SW 1271 (cell line): ENCODE measurements at places on chromosomes 1 and 21.

GRCh38 chr1:7222695-7223015 lies 437.4 kb downstream of the CAMTA1 start:
- DNase-seq, result no peak

DNA sequence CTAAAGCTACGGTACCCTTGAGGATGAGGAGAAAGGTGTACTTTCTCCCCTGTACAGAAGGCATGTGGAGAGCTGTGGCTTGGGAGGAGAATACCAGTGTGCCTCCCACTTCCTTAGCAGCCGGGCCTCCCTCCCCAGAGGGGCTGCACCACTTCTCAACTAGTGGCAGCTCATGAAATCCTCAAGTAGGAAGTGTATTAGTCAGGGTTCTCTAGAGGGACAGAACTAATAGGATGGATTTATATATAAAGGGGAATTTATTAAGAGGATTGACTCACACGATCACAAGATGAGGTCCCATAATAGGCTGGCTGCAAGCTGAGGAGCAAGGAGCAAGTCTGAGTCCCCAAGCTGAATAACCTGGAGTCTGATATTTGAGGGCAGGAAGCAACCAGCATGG lies 53.1 kb upstream of the PPP2R5A start:
- no peak for DNase-seq

- DNase-seq, result no peak
These were observed 18.4 kb upstream of the PLEKHG5 start for GRCh38 chr1:6509919-6510291.

GRCh38 chr1:22096036-22096435 lies 43.5 kb downstream of the CDC42 start:
- DNase-seq, result no peak

- DNase-seq, result no peak
These were observed 89.2 kb upstream of the DSCAM start for GRCh38 chr21:40936178-40936577.

DNA sequence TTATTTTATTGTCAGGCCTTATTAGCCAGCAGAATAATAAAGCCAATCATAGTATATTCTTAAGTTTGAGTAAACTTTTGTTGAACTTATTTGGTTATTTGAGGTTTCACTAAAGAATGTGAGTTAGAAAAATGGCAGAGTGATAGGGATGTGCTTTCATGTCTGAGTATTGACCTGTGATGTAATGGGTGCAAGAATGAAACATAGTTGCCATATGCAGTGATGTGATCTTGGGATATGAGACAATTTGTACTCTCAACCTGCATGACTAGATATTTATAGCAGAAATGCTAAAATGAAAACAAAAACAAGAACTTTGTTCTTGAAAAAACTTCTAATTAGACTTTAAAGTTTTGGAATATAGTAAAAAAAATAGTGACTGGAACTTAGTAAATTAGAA lies 97.9 kb downstream of the DISP1 start:
- DNase-seq, result no peak

DNA sequence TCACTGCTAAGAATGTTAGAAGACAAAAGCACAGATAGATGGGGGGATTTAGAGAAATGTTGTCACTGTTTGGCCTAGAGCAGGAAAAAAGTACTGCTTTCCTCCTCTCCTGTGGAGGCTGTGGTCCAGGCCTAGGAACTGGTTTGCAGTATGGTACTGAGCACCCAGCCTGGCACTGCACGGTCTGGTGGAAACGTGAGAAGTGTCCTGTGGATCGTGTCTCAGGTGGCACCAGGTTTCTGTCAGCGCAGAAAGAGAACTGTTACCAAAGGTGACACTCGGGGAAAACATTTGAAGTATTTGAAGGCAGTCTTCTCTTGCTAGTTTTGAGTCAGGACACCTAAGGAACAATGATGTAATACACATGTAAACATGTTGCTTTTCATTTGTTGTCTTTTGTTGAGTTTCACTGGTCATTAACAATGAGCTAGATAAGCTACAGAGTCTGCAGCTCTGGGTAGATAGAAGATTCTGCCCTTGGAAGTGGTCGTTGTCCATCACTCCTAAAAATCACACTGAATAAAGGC lies 63.0 kb downstream of the B3GALNT2 start:
- no peak for DNase-seq

GRCh38 chr1:5140136-5140535 lies 485.7 kb downstream of the AJAP1 start:
- DNase-seq, result no peak

DNA sequence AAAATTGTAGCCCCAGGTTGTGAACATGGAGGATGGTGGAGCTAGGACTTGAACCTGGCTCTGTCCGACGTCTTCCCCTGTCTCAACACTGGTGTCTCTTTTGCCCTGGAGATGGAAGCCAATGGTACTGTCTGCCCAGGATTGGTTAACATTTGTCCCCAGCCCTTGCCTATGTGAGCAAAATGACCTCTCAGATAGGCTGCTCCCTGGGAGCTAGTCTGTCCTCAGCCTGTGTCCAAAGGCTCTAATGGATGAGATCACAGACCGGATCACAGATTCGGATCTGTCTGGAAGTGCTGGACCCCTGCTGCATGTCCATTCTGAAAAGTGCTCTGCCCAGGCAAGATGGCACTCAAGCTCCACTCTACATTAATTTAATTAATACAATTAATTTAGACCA lies 394.4 kb upstream of the VAMP3 start:
- no peak for DNase-seq

- DNase-seq, result no peak
These were observed 148.3 kb downstream of the ACTL8 start for GRCh38 chr1:17903386-17903785.

DNA sequence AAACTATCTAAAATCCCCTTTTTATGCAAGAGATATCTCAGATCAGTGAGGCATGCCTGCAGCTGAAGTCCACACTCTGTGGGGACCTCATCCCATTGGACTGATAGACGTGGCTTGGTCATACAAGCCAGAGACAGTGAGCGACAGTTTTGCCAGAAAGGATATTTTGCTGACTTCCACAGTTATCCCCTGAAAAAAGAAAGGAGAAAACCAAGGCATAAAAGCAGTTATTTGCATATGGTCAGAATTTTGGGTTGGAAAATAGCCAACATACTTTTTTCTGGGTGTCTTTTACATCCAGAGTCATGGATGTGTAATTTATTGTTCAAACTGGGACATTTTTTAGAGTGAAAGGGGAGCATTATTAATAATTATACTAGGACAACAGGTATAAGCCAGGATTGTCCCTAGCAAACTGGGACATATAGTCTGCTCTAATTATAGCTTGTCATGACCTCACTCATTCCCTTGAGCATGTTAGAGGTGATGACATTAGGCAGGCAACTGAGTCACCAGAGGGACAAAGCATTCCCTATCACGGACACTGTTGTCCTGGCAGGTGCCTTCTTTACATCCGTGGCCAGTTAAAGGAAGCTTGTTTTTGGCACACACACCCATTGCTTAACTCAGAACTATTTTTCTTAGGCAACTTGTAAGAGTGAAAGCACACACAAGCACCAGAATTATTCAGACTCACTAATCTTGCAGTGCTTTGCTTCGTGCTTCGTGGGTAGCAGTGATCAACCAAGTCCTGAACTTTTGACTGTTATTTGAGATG lies 65.5 kb downstream of the PRRX1 start:
- no peak for DNase-seq

GRCh38 chr1:183247066-183247465 lies 61.0 kb downstream of the LAMC2 start:
- no peak for DNase-seq

DNA sequence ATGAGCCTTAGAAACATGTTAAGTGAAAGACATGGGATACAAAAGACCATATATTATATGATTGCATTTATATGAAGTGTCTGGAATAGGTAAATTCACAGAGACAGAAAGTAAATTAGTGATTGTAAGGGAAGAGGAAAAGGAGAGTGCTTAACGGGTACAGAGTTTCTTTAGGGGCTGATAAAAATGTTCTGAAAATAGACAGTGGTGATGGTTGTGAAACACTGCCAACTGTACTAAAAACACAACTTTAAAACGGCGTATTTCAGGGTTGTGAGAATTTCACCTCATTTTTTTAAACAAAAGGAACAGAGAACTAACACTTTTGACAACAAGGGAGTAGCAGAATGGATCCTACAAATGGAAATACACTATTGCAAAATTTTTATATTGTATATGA lies 13.4 kb downstream of the COP1 start:
- no peak for DNase-seq

GRCh38 chr1:93871366-93871765 lies 7.6 kb downstream of the DNTTIP2 start:
- no peak for DNase-seq

DNA sequence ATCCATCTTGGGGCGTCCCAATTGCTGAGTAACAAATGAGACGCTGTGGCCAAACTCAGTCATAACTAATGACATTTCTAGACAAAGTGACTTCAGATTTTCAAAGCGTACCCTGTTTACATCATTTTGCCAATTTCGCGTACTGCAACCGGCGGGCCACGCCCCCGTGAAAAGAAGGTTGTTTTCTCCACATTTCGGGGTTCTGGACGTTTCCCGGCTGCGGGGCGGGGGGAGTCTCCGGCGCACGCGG lies 282 bp upstream of the SOD1 start:
- DNase-seq, result no peak

DNA sequence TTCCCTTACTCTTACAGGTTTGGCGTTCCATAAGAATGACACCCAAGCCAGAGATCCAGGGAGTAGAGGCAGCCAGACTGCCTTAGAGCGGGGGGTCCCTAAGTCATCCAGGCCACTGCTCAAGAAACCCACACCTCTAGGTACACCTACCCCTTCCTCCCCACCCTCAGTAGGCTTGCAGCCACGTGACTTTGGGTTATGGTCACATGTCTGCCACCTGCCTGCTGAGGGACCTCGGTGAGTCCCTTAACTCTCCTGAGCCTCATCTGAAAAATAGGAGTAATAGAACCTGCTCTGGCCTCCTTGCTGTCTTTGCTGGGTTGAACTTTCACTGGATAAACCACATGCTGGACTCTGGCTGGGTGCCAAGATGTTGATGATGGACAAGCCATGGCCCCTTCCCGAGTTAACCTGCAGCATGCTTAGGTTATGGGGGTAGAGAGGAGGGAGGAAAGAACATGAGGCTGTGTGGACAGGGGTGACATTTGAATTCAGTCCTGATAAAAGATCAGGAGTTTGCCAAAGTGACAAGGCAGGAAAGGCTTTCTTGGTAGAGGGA lies 4.5 kb downstream of the RPS6KA1 start:
- no peak for DNase-seq

DNA sequence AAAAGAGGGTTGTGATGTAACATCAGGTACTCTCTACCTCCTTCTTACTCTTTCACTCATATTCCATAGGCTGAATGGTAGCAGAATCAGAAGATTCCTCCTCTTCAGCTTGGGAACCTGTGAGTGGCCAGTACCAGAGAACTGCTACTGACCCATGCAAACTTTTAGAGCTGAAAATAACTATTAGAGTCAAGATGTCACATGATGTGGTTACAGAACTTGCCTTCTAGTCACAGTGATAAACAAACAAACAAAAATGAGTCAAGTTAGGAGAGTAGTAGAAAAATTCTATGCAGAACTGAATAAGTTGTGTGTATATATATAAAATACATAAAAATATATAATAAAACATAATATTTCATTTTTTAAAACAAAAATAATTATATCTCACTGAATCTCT lies 47.6 kb upstream of the RGS1 start:
- no peak for DNase-seq

DNA sequence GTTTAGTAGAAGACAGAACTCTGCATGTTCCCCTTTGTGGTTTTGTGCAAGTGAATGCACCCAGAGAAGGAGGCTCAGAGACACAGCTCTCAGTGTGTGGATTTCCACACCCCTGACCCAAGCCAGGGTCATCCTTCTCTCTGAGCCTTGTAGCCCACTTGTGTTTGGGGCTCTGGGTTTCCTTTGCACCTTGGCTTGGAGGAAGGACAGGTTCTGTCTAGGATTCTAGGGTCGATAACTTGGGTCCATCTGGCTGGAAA lies 27.2 kb downstream of the MYOG start:
- no peak for DNase-seq

DNA sequence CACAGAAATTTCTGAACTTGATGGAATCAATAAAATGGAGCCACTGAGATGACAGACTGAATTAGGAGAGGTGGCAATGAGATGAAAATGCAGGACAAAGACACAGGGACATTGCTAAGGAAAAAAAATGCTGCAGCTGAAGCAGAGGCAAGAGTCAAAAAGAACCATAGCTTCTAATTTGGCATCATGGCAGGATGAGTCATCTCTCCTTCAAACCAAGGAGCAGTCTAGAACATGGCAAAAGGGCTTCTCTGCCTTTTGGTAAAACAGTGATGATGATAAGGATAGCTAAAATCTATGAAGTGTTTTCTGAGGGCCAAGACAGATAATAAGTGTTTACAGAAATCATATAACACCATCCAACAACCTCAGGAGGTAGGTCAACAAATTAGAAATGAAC lies 16.8 kb downstream of the SLC19A2 start:
- no peak for DNase-seq

DNA sequence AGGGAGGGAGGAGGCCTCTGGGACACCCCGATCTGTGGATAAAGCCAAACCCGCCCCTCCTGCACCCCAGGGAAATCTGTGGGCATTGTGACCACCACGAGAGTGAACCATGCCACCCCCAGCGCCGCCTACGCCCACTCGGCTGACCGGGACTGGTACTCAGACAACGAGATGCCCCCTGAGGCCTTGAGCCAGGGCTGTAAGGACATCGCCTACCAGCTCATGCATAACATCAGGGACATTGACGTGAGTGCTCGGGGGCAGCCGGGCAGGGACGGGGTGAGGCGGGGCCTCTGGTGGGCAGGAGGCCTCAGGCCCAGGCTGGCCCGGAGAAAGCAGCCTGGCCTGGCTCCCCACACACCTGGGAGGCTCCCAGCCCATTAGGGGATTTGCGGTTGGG lies 54.7 kb downstream of the ALPL start:
- no peak for DNase-seq

DNA sequence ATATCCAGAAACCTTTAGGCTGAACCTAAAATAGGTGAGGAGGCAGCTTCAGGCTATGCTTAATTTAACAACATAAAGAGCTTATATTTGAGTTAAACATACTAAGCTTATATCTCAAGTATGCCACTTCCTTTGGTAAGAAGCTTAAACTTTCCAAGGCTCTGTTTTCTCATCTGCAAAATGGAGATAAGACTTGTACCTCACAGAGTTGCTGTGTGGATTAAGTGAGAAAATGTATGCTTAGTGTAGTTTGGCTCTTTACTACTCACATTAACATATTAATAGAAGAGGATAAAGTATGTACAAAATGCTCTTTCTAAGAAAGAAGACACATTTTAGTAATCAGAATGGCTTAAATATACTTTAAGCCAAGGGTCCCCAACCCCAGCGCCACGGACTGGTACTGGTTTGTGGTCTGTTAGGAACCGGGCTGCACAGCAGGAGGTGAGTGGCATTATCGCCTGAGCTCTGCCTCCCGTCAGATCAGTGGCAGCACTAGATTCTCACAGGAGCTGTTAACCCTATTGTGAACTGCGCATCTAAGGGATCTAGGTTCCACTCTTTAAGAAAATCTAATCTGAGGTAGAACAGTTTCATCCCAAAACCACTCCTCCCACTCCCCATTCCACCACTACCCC lies 77.2 kb downstream of the HS2ST1 start:
- DNase-seq, result no peak

GRCh38 chr1:115506518-115506917 lies 135.3 kb upstream of the VANGL1 start:
- no peak for DNase-seq

GRCh38 chr1:186618401-186619170 lies 61.6 kb downstream of the PTGS2 start:
- DNase-seq, result no peak

GRCh38 chr1:150552128-150552910 lies 3.1 kb downstream of the ADAMTSL4 start:
- no peak for DNase-seq

GRCh38 chr1:87928623-87929022 lies 599.9 kb downstream of the LMO4 start:
- no peak for DNase-seq

GRCh38 chr1:75796376-75797272 lies at the start of gene MSH4:
TSS of gene MSH4 (plus strand) at chr1:75796882. CDS start at chr1:75796986, 104 bp downstream.
- DNase-seq, result no peak
